Nucleus accumbens (tissue), 56 donors: ENCODE measurements at places on chromosomes 11 and 22.

DNA sequence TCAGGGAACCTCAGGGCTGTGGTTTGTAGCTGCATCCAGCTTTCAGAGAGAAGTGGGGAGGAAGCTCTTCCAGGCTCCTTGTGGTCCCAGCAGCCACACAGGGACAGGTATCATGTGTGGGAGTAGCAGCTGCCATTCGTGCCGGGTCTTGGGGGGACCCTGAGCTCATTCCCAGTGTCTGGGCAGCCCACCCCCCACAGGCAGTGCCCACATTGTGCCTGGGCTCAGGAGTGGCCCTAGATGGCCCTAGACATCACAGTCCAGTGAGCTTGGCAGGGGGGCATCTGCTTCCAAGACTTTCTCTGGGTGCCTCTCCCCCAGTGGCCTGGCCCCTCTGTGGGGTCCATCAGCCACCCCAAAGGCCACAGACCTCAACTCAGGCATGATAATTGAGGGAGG lies 619.7 kb downstream of the BRD1 start:
- no peak for DNase-seq

- DNase-seq = no peak
These were observed 97.3 kb downstream of the GALNT18 start for GRCh38 chr11:11524436-11525061.

- DNase-seq = no peak
These were observed 11.4 kb downstream of the PACS1 start for GRCh38 chr11:66081505-66081904.

GRCh38 chr11:130779943-130780342 lies 136.3 kb downstream of the SNX19 start:
- no peak for DNase-seq

GRCh38 chr11:134597452-134597851 lies 185.4 kb upstream of the B3GAT1 start:
- no peak for DNase-seq

DNA sequence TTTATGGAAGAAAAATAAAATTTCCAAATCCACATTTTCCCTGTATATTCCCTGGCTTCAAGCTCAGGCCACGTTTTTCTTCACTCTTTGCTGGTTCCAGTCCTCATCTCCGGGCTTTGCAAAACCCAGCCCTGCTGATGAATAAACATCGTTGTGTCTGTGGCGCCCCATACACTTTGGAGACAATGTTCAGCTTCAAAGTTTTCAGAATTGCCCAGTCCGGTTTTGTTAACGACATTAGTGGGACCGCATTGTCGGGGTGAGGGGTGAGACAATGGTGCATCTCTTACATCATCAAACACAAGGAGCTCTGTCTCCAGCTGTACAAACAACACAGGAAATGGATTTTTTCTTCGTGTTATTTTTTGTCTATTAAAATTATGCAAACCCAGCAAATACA lies 53.4 kb upstream of the HTATIP2 start:
- peak; percentile 22 for DNase-seq

- no peak for DNase-seq
These were observed 8.1 kb upstream of the GDPD4 start for GRCh38 chr11:77309401-77310085.

DNA sequence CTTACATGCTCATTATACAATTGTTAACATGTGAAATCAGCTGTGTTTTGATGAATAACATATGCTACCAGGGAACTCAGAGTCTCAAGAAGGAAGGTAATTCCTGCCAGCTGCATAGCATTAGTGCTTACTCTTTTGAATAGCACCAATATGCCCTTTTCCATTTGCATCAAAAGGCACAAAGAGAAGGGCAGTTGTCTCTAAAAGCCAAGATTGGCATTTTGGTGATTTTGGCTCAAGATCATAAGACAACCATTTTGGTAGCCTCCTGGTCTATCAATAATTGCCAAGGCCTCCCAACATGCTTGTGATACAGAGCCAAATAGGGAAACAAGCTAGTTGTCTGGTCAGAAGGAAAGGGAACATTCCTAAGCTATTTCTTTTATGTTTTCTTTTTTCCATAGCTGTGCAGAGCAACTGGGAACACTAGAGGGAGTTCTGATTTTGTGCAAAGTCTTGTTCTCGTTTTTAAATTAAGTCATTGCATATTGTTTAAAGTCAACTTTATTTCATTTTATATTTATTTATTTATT lies 416.7 kb upstream of the CHORDC1 start:
- no peak for DNase-seq

DNA sequence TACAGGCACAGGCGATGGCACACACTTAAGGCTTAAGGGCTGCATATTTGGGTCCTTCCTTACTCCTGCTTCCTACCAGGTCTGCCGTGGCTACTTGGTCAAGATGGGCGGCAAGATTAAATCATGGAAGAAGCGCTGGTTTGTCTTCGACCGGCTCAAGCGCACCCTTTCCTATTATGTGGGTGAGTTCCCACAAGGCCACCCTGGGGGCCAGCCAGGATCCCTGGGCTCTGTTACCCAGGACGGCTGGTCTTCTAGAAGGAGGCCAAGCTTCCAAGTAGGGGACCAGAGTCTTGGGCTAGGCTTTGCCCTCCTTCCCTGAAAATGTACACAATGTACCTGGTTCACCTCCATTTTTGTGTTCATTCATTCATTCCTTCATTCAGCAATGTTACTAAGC lies 29.1 kb downstream of the TREH start:
- no peak for DNase-seq

DNA sequence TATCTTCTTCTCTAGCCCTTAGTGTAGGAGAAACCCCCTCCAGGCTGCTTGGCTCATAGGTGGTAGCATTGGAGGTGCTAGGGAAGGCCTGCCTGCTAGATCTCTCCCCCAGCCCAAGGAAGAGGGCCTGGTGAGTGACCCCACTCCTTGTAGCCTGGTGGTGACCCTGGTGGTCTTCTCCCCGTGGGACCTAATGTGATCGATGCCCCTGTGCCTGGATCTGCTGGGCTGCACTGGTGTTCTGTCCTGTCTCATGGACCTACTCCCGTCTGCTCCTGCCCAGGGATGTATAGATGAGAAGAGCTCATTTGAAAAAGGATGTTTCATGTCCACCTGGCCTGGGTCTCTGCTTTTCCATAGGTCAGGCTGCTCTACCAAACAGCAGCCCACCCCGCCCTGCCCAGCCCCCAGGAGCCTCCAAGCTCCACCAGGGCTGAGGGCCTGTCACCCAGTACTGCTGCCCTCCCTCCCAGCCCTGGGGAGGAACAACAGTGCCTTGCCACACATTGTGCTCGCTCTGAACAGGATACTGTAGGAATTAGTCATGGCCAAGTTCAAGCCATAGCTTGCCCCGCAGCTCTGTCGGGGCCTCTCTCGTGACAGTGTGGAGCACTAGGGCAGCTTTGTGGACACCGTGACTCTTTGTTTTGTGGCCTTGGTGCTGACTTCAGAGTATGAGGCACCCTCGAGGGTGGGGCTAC lies 19.7 kb downstream of the SLC37A2 start:
- no peak for DNase-seq

DNA sequence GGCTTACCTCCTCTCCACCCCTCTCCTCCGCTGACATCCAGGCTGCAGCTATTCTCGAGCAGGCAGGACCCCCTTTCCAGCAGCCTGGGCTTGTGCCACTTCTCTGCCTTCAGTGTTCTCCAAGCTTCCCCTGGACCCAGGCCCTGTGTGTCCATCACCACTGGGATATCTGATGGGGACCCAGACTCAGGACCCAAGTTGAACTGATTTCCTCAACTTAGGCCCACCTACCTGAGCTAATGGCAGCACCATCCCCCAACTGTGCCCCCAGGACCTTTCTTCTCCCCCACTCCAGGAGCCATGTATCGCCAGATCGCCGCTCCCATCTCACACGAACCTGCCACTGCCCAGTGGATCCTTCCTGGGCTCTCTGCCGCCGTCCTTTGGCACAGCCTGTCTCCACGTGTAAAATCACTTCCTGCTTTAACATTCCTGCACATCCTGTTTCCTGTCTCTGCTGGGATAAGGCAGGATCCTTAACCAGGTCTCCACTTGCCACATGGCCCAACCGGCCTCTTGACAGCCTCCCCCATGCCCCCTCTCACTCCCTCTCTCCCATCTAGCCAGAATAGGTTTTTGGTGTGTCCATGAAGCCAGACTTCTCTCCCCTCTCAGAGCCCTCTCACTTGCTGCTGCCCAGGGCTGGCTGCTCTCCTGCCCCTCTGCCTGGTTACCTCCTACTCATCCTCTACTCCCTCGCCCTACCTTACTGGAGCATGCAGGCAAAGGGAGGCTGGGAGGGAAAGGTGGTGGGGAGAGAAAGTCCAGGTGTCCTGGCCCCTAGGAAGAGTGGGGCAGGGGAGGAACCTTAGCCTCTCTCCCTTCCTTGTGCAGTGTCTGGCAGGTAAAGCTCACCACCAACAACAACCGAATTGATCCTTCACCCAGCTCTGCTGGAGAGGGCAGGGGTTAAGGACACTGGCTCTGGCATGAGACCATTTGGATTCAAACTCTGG lies 9.4 kb downstream of the SPATA19 start:
- no peak for DNase-seq

DNA sequence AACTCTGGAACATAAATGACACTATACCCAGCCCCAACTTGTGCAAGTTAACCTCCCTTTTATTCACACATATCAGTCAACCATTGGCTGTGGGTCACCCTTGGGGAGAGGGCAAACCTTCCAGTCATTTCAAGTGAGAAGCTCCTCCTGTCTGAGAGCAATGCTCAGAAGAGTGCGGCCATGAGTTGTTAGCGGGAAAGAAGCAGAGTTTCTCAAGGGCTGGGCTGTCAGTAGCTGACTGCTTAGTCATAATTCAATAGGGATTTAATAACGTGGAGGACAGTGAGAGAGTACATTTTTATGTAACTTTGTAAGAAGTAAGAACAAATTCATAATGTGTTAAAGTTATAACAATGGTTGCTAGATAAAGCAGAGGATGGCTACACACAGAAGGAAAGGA lies 5.1 kb downstream of the PATE2 start:
- no peak for DNase-seq

- DNase-seq = no peak
These were observed 1.7 kb downstream of the EED start for GRCh38 chr11:86246293-86246675.

DNA sequence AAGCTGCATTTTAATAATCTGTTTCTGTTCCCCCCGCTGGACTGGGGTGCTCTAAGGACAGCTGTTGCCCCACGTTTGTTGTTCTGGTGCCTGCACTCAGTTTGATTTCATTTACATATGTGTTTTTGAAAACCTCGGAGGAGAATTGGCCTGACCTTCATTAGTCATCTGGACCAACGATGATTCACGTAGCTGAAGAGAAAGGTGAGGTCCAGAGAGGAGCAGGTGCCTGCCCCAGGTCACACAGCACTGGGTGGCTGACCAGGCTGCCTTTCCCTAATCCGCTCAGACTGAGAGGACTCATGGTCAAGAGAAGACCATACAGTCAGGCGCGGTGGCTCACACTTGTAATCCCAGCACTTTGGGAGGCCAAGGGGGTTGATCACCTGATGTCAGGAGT lies 3.8 kb downstream of the CSDC2 start:
- no peak for DNase-seq

- DNase-seq = no peak
These were observed 11.0 kb downstream of the TANGO2 start for GRCh38 chr22:20031732-20032406.

- no peak for DNase-seq
These were observed 2.8 kb downstream of the SMIM38 start for GRCh38 chr11:69158301-69159149.

- DNase-seq = no peak
These were observed 197.9 kb downstream of the BRD1 start for GRCh38 chr22:49629586-49630447.

- no peak for DNase-seq
These were observed 2.9 kb upstream of the SLC6A5 start for GRCh38 chr11:20596205-20597153.

DNA sequence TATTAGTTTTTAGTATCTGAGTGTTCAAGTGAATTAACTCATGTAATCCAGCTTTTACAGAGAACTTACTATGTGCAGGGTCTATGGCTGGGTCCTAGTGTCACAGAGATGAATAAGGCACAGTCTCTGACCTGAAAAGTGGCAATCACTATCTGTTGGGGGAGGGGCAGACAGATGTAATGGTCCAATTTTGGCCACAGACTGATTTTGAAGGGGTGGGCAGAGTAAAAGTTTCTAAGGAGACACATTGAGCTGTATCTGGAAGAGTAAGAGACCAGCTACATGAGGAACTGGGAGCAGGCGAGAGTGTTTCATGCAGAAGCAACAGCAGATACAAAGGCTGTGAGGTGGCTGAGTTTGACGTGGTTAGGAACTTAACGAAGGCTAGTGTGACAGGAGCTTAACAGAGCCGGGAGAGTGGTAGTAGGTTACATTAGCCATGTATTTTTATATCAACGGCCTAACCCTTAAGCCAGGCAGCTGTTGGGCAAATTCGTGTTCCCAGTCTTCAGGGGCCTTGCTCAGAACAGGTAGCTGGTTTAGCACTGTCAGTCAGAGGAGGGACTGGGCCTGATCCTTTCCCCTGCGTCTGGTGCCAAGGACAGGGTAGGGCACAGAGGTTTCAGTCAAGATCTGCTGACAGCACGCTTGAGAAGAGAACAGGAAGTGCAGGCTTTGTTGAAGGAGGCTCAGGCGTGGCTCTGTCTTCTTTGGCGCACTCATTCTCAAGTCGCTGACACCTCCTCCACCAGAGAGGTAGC lies 1.4 kb upstream of the STIM1 start:
- no peak for DNase-seq

GRCh38 chr11:12229450-12230229 lies 119.2 kb downstream of the MICAL2 start:
- no peak for DNase-seq

- DNase-seq = no peak
These were observed 53.6 kb downstream of the GRAMD4 start for GRCh38 chr22:46673662-46674236.

GRCh38 chr22:19789406-19789805 lies 28.8 kb downstream of the TBX1 start:
- DNase-seq = no peak

- DNase-seq = no peak
These were observed 68.2 kb downstream of the PPP2R1B start for GRCh38 chr11:111697933-111698371.

GRCh38 chr22:17343766-17344165 lies 25.5 kb upstream of the CECR2 start:
- DNase-seq = no peak

DNA sequence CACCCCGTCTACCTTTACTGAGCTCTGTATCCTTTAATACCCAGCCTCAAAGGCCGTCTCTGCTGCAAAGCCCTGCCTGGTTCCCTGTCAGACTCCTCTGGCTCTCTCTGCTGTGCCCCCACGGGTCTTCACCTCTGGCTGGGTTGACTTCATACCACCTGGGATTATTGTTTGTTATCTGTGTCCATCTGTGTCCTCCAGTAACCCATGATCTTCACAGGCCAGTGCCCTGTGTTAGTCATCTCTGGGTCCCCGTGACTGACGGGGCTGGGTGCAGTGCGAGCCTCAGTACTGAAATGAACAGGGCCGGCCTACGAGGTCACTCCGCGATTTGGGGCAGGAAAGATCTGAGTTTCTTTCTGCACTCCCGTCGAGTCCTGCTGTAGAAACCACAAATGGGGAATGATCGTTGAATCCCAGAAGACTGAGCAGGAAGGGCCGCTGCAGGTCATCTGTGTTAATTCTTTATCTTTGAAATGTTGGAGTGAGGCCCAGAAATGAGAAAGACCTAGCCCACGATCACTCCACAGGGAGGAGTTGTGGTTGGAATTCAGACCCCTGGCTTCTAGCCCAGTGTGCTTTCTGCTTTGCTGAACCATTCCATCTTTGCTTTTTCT lies 12.3 kb upstream of the TUB start:
- no peak for DNase-seq
